ENCODE measurements at places on chromosomes 3 and 15.

- peak; percentile 76 for DNase-seq
Measured at GRCh38 chr3:55486101-55486856, 827 bp downstream of the WNT5A start.

GRCh38 chr3:125037498-125038150, 18.2 kb downstream of the HEG1 start:
- DNase-seq, result no peak

GRCh38 chr15:35062738-35063099, 22.4 kb downstream of the NANOGP8 start:
- no peak for DNase-seq

GRCh38 chr3:17833786-17834559, 91.5 kb upstream of the TBC1D5 start:
- no peak for DNase-seq

GRCh38 chr15:48331796-48332641, 790 bp downstream of the DUT start:
- no peak for DNase-seq

GRCh38 chr3:30658328-30659052, 52.1 kb downstream of the TGFBR2 start:
- peak; percentile 88 for DNase-seq

GRCh38 chr3:42673082-42673481, 12.3 kb upstream of the KLHL40 start:
- no peak for DNase-seq

DNA sequence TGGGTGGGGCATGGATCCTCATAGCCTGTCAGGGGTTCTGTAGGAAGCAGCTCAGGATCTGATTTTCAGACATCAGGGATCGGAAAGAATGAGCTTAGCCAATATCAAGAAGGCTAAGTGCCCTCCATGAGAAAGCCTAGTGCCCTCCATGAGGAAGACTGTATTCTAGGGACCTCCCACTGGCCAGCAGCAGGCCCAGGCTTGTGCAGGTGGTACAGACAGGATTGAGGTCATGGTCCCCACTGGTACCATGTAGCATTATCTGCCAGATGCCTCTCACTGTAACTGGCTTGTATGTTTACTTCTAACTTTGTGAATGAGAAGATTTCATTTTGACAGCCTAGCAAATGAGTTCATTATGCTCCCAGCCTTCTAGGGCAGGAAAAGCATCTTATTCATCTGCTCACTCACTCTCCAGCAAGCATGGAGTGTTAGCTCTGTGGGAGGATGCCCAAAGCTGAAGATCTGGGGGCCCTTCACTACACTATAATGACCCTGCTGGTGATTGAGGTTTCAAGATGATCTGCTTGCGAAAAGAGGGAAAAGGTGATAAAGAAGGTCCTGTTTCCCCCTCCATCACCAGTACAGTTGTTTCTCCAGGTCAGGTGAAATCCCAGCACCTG, 7.5 kb downstream of the EPHB1 start:
- DNase-seq, result no peak

GRCh38 chr3:190591080-190591479, 77.2 kb downstream of the IL1RAP start:
- no peak for DNase-seq

DNA sequence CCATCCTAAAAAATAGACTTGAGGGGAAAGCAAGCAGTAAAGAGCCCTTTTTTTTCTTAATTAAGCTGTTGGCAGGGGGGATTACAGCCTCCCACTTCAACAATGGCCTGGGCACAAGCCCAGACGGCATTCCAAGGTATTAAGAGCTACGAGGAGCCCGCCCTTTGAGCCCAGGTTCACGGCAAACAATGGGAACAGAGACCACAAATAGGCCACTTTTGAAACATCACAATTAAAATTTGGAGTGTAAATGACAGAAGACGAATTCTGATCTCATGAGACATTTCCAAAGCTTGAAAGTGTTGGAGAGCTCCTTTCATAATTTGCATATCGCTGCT, 8.9 kb downstream of the CHSY1 start:
- DNase-seq, result peak; percentile 43

DNA sequence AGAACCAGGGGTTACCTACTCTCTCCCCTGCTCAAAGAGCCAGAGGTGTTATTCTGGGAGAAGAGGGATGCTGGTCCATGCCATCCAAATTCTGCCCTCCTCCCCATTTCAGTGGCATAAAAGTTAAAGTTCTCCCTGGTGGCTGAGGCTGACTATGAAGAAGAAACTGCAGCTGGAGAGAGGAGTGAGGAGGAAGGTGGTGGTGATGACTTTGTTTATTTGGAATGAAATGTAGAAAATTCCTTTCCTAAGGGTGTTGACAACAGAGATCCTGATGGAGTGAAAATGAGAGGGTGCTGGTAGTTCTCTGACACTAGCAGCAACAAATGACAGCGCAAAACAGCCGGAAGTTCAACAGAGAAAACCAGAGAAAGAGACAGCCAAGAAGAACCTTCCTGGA, 100.4 kb downstream of the PCCB start:
- peak; percentile 61 for DNase-seq

- DNase-seq, result no peak
Measured at GRCh38 chr3:138366006-138366759, 17.8 kb downstream of the MRAS start.

DNA sequence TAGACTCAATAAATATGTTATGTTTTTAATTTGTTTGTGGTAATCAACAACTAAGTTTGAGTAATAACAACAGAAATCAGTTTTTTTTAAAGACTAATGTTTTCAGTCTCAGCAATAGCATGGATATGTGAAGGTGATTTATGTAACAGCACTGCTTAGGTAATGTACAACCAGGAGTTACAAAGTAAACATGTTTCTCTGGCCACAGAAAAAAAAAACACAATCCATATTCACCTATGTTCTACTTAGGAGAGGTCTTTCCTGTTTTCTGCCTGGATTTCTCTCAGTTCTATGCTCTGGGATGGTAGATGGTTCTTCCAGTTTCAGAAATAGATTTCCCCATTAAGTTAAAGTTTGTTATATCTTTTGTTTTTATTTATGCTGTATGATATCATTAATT, 579.4 kb downstream of the SI start:
- no peak for DNase-seq

DNA sequence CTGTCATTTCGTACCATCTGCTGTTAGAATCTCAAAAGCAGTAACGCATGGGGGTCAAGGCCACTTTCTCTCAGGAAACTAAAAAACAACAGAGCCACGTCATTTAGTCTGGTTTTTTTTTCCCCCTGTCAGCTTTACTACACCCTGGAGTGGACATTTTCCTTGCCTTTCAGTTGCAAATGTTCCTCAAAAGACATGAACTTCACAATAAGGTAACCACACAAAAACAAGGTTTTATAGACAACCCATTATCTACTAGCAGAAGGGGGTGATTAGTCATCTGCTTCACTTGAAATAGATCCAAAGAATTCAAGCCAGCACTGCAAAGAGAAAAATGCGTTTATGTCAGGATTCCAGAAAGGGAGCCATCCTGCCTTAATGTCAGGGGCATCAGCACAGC, 171.8 kb upstream of the CDIN1 start:
- DNase-seq, result peak; percentile 74

DNA sequence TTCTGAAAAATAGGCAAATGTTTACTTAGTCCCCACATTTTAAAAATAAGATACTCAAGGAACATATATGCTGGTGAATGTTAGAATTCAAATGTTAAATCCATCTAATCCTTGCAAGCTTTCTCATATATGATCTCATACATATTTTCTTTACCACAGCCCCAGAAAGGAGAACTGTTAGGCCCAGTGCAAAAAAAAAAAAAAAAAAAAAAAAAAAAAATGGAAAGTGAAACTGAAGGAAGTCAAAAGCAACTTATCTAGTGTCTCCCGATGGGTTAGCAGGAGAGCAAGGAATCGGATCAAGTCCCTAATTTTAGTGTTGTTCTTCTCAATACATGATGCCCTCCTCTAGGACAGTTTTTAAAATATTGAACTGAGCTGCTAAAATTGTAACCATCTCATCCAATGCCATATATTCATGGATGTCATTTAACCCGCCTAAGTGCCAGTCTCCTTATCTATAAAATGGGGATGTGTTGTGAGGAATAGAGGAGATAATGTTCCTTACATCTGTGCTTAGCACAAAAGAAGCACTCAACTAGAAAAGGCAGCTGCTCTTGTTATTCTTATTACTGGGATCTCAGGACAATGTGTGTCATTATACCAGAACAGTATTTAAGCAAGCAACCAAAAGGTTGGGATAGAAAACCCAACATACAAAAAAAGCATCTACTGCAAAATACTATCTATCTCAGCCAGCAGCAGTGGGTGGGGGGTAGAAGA, 279.7 kb downstream of the MAGI1 start:
- DNase-seq, result no peak

DNA sequence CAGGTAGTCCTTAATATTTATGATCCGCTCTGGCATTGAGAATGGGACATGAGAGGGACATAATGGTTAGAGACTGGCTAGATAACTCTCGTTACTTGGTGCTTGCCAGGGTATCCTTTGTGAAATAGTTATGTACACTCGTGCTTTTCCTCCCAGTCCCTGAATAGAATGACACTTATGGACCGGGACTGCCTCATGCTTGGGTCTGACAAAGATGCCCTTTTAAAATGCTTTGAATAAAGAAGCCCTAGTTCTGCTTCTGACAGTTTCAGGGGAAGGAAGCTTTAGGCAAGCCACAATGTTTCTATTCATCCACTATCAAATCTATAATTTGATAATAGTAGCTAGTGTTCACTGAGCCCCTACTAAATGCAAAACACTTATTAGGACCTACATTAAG, 29.4 kb downstream of the POLR2M start:
- no peak for DNase-seq

DNA sequence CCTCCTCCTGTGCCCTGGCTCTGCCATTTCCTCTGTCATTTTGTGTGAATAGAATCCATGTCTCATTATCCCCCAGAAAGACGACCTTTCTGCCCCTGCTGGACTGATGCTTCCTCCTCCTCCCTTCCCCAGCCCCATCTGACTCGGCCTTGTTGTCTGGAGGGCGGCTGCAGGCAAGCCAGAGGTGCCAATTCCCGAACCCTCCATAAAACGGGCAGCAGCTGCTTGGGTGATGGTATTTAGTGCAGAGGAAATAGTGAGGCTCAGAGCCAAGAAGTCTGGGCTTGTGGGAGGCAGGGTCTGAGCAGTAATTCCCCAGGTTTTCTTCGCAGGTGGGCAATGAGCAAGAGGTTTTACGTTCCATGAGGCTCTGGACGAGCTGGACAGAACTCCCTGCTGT, 71.2 kb downstream of the ITGA11 start:
- no peak for DNase-seq

- peak; percentile 9 for DNase-seq
Measured at GRCh38 chr15:78565951-78566774, 843 bp downstream of the CHRNA5 start.

DNA sequence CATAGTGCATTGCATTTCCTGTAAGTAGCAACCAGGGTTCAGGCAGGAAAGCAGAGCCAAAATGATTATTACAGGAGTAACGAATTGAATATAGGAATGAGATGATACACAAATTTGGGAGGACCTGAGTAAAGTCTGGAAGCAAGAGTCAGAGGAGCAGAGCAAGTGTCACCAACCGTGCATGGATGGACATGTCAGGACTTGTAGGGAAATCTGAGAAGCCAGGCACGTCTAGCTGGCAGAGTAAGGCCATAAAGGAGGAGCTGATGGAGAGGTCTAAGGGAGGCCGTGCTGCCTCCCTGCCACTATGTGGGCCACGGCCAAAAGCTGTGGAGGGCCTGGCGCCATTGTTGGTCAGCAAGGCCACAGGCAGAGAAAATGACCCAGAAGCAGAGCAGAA, 22.4 kb downstream of the GJD2 start:
- DNase-seq, result no peak

- no peak for DNase-seq
Measured at GRCh38 chr3:172009803-172010202, 29.6 kb upstream of the FNDC3B start.

GRCh38 chr3:170553788-170554757, 31.8 kb downstream of the SLC7A14 start:
- no peak for DNase-seq

- no peak for DNase-seq
Measured at GRCh38 chr3:22634433-22634832, 568.7 kb upstream of the UBE2E2 start.

DNA sequence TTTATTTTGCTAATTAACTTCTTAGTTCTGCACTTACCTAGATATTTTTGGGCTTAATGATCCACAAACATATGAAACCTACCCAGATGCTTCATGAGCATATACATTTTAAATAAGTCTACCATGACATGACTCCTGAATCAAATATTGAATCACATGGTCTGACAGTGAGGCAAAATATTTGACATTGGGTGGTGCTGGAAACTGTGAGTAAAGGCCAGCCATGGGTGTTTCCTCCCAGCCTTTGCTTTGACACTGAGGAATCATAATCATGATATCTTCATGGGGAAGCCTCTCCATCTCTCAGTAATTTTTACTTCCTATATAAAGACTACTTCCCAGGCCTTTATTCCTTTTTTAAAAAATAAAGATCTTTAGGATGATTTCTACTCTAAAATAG, 22.8 kb upstream of the SSR3 start:
- DNase-seq, result no peak

DNA sequence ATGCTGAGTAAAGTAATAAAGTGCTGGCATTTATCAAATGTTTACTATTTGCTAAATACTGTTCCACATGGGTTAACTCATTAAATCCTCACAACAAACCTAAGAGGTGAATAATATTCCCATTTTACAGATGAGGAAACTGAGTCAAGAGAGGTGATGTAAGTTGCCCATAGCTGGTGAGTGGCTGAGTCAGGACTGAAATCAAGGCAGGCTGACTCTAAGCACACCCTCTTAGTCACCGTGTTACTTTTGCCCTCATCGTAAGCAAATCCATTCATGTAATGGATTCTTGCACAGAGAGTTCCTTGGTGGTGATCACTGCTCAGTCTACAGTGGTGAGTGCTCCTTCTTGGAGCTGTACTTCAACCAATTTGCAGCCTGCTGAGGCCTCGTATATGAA, 28.9 kb upstream of the PTX3 start:
- DNase-seq, result no peak

- DNase-seq, result peak; percentile 95
Measured at GRCh38 chr3:11568503-11569155, 75.1 kb downstream of the VGLL4 start.

- peak; percentile 51 for DNase-seq
Measured at GRCh38 chr15:98904544-98904943, 103.0 kb downstream of the PGPEP1L start.

GRCh38 chr3:24119321-24119751, 174.2 kb downstream of the NR1D2 start:
- peak; percentile 53 for DNase-seq

DNA sequence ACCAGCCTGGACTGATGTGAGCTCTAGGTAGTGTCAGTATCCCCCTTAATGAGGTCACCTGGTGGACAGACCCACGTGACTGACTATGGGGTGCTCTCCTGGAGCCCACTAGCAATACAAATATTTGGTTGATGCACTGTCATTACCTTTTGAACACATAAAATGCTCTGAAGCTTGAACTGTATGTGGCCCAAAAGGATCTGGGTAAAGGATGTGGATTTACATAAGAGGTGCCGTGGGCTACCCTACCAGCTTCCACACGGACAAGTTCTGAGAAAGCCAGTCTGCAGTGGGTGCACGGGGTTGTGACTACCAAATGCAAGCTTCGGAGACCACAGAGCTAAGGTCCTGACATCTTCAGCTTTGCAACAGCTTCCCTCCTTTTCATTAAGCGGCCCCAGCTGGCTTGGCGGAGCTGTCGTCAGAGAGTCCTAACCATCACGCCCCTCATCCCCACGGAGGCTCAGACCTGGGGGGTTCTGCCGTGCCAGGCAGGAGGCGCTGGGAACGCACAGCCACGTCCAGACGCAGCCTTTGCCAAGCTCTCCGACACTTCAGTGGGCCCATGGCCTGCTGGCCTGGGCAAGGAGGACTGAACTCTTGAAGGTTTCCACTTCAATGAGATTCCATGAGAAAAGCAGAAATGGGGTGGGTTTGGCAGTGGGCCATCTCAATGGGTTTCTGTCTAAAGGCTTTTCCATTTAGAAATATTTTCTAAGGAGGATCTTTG, 228.3 kb downstream of the ADAMTS17 start:
- DNase-seq, result no peak
